ENCODE measurements at places on chromosomes 7 and 10.

DNA sequence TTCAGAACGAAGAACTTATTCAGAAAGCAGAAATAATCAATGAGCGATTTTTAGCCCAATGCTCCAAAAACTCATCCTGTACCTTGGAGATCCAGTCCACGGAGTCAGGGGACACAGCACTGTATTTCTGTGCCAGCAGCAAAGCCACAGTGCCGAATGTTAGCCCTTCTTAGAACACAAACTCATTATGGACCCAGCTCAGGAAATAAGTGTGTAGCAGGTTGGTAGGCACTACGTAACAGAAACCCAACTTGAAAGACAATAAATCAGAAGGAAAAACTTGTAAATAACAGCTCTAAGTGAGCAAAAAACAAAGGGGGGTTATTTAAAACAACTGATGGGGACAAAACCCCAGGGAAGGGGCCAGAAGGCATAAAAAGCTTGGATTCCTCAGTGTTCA is 112.0 kb upstream of the PRSS1 start:
- no peak for DNase-seq

DNA sequence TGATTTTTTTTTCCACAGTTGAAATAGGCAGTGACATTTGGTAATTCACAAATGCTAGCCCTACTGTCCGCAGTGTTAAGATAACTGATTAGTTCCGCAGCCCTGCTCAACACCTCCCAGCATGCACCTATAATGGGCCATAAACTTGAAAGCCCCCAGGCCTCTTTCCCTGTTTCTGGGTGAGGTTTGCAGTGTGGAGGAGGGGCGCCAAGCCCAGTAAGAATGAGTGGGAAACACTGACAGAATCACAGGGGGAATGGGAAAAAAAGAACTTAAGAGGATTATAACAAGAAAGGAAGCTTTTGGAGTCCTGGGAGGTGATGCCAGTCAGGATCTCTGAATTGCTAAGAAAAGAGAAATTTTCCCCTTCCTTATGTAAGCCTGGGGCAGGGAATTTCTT is 39.6 kb upstream of the SP8 start:
- no peak for DNase-seq

GRCh38 chr7:13179775-13180523 is 492.5 kb downstream of the ARL4A start:
- DNase-seq: no peak

- no peak for DNase-seq
Measured at GRCh38 chr10:37865957-37866803, 8.8 kb upstream of the ZNF248 start.

DNA sequence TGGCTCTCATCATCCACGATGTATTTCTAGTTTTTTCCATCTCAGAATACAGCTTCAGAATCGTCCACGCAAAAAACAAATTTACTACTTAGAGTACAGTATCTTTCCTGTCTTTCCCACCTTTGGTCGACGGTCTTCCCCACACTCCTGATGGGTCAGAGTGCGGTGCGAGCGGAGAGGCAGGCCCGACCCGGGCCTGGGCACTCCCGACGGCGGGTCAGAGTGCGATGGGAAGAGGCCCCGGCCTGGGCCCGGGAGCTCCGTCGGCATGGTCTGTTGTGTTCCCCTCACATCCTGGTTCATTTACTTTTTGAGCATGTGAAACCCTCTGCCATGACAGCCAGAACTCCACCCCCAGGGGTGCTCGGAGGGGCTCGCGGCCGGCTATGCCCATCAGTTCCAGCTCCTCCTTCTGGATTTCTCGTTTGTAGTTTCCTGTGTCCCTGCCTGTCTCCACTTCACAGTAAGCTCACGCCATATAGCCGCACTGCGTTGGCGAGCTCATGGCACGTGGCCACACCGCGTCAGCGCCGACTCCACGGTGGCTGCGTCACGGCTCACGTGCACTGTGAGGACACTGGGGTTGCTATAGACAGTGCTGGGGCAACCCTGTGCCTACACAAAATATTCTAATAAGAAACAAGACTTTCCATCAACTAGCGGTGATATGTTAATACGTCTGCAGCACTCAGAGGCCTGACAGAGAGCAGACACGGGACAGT is 7.8 kb downstream of the COX19 start:
- DNase-seq: no peak

DNA sequence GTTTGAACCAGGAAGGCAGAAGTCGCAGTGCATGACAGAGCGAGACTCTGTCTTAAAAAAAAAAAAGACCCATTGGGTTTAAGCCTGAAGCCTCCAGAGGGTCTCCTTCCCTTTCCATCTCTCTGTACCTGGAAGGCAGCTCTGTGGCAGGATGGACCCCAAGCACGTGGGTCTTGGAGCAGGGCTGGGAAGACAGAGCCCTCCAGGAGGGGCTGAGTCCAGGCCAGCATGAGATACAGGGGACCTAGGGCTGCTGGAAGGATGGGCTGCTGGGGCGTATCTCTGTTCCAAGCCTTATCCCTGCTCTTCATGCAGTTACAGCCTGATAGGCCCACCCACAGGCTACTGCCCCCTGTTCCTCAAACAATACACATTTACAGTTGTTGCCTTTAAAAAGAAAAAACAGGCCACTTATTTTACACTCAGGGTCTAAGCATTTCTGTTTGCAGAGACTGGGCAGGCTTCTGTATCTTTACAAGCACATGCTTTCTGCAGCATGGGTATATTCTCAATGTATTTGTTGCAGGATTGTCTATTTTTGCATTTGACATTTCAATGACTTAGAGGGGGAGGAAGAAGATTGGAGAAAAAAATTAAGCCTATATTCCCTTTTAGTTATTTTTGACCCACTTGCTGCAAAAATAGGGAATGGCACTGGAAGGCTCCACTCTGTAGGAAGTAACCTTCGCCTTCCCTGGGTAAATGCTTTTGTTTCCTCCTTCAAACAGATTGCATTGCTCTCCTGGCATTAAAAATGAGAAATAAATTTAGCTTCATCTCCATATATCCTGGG is 60.1 kb downstream of the FAM171A1 start:
- no peak for DNase-seq

DNA sequence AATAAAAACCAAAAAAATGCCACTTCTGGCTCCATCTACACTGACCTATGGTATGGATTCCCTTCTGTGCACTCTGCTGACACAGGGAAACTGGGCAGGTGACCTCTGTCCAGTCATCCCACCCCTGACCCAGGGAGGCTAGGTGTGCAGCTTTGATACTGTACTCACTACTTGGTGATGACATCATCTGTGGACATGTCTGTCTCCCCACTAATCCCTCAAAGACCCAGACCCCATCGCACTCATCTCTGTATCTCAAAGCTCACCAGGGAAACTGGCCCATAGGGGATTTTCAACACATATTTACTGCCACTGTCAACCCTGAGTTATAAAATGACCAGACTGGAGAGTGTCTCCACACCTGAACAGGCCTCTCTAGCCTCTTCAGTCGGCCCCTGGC is 10.6 kb downstream of the SGMS1 start:
- DNase-seq: no peak

GRCh38 chr7:108181073-108181985 is 51.2 kb upstream of the LAMB4 start:
- no peak for DNase-seq

DNA sequence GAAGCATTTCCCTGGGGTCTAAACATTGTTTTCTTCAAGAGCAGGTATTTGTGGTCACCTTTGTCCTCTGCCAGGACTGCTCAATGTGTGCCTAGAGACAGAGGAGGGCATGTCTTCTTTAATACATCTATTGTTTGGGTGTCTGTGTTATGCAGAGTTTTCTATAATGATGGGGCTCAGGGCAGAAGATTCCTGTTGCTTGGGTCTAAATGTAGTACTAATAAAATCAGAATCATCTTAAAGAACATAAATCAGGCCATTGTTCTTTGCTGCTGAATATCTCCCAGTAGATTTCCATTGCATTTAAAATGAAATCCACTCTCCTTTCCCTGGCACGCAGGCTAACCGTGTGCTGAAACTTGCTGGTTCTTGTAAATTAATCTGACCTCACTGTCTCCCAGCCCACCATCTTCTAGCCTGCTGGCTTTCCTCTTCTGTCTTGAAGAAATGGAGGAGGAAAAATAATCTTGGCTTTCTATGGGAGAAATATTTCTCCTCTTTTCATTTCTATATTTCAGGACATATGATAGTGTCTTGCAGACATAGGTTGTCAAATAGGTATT is 1396.8 kb downstream of the GATA3 start:
- DNase-seq: no peak

- no peak for DNase-seq
Measured at GRCh38 chr7:19117870-19118608, 603 bp upstream of the TWIST1 start.

Data from stimulated activated CD4-positive, alpha-beta T cell treated with anti-CD3 and anti-CD28 coated beads, Interleukin-15, amount 100 ng/mL, for 48 hours (primary cell).